CD8-positive, alpha-beta memory T cell (primary cell): ENCODE measurements at places on chromosomes 7 and 10.

- DNase-seq = no peak
These were observed 128.9 kb upstream of the FRMD4A start for GRCh38 chr10:14459665-14460064.

GRCh38 chr10:7054915-7055314, 355.9 kb downstream of the SFMBT2 start:
- DNase-seq = no peak

- no peak for DNase-seq
These were observed 8.2 kb downstream of the TRA2A start for GRCh38 chr7:23523486-23524075.

GRCh38 chr10:67705921-67706320, 9.9 kb upstream of the CTNNA3 start:
- DNase-seq = no peak

DNA sequence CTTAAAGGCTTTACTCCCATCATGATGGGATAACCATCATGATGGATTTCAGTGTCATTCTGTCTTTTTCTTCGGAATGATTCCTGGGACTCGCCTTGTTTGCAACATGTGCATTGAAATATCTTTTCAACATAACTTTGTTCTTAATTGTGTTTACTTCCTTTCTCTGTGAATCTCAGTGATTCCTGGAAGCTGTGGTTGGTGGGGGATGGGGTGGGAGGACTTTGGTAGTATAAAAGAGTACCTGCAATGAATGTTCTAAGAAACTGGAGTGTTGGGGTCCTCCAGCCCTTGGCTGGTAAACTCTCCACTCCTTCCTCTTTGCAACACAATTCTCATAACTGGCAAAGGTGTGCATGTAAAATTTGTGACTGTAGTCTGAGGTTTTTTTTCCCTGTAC, 11.5 kb upstream of the SH2D4B start:
- DNase-seq = no peak

DNA sequence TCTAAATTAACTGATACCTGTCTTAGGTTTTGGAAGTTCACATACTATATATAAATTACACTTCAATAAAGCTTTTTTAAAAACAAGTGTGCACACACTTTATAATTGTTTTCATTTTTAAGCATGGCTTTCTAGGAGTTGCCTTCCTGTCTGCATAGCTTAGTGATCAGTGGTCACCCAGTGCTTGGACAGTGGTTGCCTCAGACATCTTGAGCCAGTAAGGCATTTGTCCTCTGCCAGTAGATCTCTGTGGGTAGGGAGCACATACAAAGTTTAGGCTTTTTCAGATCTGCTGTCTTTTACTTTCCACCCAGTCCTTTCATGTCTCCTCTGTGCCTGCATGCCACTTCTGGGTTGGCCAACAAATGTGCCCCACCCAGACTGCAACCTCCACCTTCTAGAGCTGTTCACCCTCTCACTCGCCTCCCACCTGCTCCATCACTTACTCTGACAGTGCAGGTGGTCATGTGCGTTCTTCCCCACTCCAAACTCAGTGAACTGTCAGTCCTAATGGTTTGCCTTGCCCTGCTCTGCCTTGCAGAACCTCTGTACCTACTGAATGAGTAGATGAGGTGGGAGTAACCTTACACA, 31.7 kb downstream of the TPST1 start:
- no peak for DNase-seq

DNA sequence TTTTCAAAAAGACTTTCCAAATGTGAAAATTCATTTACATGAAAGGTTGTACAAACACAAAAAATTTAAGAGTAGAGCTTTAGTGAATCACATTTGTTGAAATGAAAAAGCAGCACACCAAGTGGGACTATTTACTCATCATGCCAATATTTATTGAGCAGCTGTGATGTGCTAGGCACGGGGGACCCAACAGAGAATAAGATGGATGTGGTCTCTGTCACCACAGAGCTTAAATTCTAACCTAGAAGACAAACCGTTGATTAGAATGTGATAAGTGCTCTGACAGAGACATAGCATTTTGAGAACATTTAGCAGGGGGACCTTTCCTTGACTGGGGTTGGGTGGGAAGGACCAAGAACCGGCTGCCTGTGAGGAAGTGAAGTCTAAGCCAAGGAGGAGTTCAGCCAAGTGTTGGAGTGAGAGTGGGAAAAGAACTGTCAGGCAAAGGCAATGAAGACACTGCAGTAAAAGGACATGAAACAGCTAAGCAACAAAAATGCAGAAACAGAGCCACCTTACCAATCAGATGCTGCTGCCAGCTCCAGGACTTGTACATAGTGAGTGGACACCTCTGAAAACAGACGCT, 19.1 kb downstream of the ADAM12 start:
- no peak for DNase-seq
